D721Med (cell line): ENCODE measurements at places on chromosomes 1 and 21.

DNA sequence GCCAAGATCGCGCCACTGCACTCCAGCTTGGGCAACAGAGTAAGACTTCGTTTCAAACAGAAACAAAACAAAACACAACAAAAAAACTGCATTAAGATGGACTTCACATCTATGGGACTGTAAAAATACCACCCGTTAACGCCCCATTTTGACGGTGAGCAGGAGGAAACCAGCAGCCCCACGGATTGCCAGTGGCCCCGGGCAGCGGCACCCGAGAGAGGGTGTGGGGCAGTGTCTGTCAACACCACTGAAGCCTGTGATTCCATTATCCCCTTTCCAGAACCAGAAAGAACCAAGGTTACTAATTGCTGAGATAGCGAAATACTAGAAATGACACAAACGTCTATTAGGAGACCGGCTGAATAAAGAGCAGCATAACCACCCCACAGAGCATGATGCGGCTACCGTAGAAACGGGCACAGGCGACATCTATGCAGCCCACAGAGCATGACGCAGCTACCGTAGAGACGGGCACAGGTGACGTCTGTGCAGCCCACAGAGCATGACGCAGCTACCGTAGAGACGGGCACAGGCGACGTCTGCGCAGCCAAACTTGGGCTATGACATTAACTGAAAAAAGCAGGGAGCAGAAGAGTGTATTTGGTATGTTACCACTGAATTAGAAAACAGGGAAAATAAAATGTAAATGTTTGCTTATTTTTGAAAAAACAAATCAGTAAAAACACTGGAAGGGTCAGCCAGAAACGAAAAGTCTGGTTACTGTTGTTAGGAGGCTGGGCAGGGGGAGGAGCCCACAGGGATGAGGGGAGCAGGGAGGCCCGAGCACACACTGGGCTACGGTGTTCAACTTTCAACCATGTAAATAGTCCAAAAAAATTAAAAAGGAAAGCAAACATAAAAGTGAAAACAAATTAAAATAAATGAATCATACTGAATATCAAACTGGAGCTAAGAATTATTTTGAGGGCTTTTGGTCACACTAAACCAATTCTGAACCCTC, 96.5 kb downstream of the NPHP4 start:
- no peak for DNase-seq

DNA sequence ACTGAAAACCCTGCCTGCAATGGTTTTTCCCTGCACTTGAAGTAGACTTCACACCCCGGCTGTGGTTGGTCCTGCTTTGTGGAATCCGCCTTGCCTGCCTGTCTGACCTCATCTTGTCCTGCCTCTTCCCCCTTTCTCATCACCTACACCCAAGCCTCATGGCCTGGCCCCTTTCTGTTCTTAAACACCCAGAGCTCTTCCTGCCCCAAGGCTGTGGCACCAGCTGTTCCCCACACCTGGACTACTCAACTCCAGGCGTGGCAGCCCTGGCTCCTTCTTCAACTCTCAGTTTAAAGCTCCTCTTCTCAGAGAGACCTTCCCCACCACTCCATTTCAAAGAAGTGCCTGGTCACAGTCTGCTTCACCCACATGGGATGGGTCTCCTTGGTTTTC, 27.0 kb downstream of the KIAA1614 start:
- no peak for DNase-seq

- no peak for DNase-seq
Measured at GRCh38 chr1:69104894-69105293, 462.8 kb upstream of the LRRC7 start.

- DNase-seq, result no peak
Measured at GRCh38 chr1:68191717-68192116, 40.6 kb downstream of the WLS start.

GRCh38 chr1:81803431-81804110, 2.8 kb downstream of the ADGRL2 start:
- no peak for DNase-seq

GRCh38 chr1:246959944-246960693, 28.4 kb upstream of the AHCTF1 start:
- no peak for DNase-seq

- no peak for DNase-seq
Measured at GRCh38 chr1:217076902-217077301, 353.7 kb upstream of the ESRRG start.

- no peak for DNase-seq
Measured at GRCh38 chr1:89635825-89636815, 3.2 kb downstream of the LRRC8C start.

GRCh38 chr21:42568376-42568775, 54.7 kb downstream of the SLC37A1 start:
- DNase-seq, result no peak

- DNase-seq, result no peak
Measured at GRCh38 chr1:196861429-196861828, 26.4 kb upstream of the CFHR4 start.

DNA sequence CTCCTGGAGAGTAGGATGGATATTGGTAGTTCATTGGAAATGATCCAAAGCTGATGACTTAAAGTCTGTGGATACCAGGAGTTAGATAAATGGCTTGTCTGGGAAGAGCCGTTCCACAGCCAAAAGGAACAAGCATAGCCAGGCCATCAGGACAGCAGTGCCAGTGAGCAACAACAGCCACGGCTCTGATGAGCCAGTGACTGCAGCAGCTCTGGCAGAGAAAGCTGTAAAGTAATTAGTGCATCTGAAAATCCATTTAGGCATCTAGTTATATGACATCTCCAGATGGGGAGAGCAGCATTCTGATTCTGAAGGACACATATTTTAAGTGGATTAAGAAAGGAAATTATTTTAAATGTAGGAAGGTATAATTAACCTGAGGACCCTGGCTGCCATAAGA, 256.2 kb upstream of the PLXNA2 start:
- no peak for DNase-seq

DNA sequence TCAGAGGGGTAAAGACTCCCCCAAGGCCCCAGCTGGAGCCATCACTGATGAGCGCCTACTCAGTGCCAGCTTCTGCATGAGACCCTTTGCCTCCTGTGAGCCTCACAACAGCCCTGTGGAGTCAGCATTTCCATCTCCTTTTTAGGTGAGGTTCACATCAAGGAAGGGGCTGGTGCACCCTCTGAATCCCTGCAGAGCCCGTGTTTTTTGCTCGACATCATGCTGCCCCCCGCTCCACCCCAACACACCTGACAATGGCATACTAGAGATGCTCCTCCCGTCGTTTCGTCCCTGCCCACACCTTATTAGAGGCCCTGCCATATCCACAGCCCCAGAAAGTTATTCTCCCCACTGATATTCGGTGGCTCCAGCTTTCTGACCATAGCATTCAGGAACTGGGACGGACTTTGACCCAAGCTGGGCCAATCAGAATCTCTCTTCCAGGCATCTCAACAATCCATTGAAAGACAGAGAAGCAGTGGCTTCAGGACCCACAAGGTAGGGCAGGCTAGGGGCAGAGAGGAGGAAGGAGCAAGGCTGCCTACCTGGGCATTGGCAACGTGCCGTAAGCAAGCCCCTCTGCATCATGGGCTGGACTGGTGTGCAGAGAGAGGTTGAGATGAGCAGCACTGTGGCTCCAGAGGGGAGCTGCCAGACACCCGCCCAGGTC, 32.7 kb downstream of the EPHA10 start:
- no peak for DNase-seq

GRCh38 chr1:179743679-179744400, 749 bp downstream of the FAM163A start:
- DNase-seq, result peak; percentile 32

- DNase-seq, result no peak
Measured at GRCh38 chr1:211729238-211729637, 53.8 kb upstream of the NEK2 start.

- DNase-seq, result no peak
Measured at GRCh38 chr21:14486869-14487268, 59.2 kb downstream of the SAMSN1 start.

DNA sequence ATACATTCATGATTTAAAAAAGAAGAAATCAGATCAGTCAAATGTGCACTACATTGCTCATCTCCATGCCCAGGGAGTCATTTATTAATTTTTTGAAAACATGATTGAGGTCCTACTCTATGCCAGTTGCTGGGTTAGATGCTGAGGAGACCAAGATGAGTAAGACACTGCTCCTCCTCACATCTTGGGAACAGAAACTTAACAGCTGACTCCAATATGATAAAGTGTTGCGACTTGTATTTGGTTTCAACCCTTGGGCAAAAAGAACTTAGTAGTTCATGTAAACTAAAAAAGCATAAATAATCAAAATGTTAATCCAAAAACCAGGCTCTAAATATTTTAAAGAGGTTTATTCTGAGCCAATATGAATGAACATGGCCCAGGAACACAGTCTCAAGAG, 56.9 kb downstream of the OPTC start:
- no peak for DNase-seq

GRCh38 chr1:164576291-164577271, 17.6 kb downstream of the PBX1 start:
- no peak for DNase-seq

DNA sequence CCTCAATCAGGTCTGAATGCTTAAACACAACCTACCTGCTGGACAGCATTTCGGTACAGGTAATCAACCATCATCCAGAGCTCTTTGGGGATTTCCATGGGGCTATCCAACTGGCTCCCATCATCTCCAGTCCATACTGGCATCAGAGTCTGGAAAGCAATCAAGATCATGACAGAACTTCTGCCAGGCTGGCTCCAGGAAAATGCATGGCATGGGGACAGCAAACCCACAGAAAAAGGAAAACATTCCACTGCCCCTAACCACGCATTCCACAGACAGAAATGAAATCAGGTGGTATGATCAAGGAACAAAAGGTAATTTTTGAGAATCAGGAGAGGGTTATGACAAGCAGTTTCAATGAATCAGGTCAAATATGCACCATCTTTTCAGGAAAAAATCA, 9.1 kb upstream of the MTF1 start:
- no peak for DNase-seq

DNA sequence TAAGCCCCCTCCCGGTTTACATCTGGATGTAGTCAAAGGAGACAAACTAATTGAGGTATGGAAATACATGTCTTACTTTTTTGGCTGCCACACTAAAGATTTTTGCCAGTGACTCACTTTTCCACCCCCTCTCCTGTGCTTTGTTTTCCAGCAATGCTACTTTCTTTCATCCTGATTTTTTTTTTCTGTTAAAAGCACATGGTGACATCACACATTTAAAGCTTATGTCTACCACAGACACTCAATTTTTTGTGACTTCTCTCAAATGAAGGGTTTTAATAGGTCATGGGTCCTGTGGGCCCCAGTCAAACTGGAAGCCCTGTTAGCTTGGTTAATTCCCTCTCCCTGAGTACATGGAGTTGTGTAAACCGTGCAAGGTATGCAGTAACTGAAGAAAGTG, 2.2 kb downstream of the PPP1R8 start:
- no peak for DNase-seq

GRCh38 chr1:171252482-171252881, 4.2 kb downstream of the FMO1 start:
- DNase-seq, result no peak

DNA sequence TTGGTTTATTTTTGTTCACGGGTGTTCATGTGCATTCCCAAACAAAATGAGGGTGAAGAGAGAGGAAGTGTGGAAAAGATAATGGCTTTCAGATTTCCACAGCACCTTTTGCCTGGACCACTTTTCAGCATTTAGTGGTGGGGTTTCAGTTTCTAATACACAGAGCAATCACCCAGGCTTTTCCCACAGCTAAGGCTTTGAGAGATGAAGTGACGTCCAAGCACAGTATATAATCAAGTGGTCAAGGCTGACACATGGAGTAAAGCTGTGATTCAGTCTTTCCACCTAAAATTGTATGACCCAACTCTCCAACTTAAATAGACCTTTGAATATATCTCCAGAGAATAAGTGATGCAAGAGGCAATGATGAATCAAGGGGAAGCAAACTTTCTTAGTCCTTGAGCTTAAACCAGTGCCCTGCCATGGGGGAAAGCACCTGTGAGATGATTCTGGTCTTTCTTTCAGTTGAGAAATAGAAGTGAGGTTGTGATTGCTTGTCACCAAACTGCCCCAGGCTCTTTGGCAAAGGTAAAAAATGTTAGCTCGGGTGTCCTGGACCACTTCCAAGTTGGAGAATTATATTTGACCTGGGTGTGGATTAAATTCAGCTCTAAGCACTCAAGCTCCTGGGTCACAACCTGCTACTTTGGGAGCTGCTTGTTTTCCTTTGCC, 2.4 kb upstream of the PIK3R3 start:
- no peak for DNase-seq

DNA sequence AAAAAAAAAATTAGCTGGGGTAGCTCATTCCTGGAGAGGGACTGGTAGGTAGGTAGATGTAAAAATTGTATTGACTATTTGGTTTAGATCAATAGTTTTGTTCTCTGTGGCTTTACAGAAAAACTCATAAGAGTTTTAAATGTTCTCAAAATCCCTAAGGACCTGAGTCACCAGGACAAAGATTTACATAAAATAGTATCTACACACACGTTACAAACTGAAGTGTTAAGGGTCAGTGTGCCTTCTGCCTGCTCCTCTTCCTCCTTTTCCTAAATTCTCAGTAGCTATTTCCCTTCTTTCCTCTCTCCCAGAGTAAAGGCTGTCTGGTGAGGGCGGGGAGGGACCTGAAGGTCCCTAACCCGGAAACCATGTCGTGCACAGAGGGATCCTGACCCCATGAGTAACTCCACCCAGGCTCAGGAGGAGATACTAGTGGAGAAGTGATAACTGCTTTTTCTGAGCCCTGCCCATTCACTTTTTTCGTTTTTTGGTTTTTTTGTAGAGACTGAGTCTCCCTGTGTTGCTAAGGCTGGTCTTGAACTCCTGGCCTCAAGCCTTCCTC, 8.1 kb downstream of the PLEKHM2 start:
- DNase-seq, result no peak

- DNase-seq, result no peak
Measured at GRCh38 chr1:28123461-28123961, 35.1 kb upstream of the EYA3 start.
